ENCODE measurements at places on chromosomes 2 and 18.

GRCh38 chr2:171965661-171966060, 34.1 kb upstream of the METAP1D start:
- DNase-seq: no peak
- H3K36me3 ChIP-seq: peaks cover 25% of the 10 kb centered on the region
- H3K4me1 ChIP-seq: no peaks in the 10 kb centered on the region
- no peaks in the 10 kb centered on the region for H3K27me3 ChIP-seq
- H3K27ac ChIP-seq: no peak overlapping the region

DNA sequence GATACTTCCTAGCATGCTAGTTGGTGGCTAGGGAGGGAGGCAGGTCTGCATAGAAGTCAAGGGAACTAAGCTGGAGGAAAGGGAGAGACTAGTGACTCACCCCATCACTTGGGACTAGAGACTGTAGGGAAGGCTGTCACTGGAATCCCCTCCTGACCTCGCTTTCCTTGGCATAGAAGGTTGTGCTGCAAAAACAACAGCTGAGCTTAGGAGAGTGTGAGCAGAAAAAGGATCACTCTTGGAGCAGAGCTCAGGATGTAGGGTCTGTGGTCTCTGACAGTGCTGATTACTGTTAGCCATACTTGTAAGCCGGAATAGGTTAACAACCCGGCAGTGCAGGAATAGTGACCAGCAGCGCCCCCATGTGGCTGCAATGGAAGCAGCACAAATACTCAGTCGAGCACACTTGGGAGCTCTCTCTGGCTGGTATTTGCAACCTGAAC, 66.9 kb upstream of the SMAD2 start:
- no peak overlapping the region for H3K4me3 ChIP-seq
- no peak overlapping the region for H3K27ac ChIP-seq
- H3K27me3 ChIP-seq: no peaks in the 10 kb centered on the region
- peaks cover under 1% of the 10 kb centered on the region for H3K4me1 ChIP-seq
- no peaks in the 10 kb centered on the region for H3K36me3 ChIP-seq
- no peak for DNase-seq

- no peaks in the 10 kb centered on the region for H3K4me1 ChIP-seq
- no peak for DNase-seq
- H3K36me3 ChIP-seq: no peaks in the 10 kb centered on the region
- no peak overlapping the region for H3K27ac ChIP-seq
Observed at GRCh38 chr2:72000110-72000509, 147.6 kb downstream of the CYP26B1 start.

DNA sequence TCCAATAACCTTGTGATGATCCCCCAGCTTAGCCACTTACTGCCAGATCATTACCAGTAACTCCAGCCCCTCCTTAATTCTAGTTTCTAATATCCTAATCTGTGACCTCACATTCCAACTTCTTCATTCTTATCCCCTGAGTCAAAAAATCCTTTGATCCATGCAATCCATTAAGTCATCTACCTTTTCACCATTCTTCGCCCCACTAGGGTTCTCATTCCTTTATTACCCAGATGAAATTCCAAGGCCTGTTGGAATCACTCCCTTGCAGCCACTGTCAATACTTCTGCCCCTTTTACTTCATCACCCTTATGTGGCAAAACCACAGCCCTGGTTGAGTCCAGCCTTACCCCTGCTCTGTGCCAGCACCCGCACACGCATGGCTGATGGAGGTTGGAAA, 20.3 kb upstream of the IL36G start:
- H3K36me3 ChIP-seq: no peaks in the 10 kb centered on the region
- H3K27ac ChIP-seq: no peak overlapping the region
- peaks cover 16% of the 10 kb centered on the region for H3K4me1 ChIP-seq
- DNase-seq: peak; percentile 17
- H3K27me3 ChIP-seq: no peaks in the 10 kb centered on the region

- H3K27me3 ChIP-seq: no peaks in the 10 kb centered on the region
- H3K4me3 ChIP-seq: no peak overlapping the region
- no peak for DNase-seq
Observed at GRCh38 chr2:200587007-200587616, 1.3 kb downstream of the AOX1 start.

DNA sequence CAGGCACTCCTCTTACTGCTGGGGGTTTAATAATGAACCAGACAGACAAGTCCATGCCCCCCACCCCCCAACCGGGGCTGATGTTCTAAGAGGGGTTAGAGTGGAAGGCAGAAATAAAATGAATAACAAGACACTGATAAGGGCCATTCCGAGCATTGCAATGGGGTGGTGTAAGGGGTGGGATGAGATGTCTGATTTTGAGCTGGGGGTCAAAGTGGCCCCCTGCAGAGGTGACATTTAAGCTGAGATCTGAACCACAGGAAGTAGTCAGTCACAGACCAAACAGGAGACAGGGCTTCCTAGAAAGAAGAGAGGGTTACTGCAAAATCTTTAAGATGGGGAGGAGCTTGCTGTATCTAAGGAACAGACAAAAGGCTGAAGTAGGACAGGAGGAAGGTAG, 180.6 kb upstream of the SH3BP4 start:
- no peak for DNase-seq
- H3K27ac ChIP-seq: no peak overlapping the region
- no peak overlapping the region for H3K4me3 ChIP-seq
- peaks cover 20% of the 10 kb centered on the region for H3K4me1 ChIP-seq
- no peaks in the 10 kb centered on the region for H3K27me3 ChIP-seq
- H3K36me3 ChIP-seq: no peaks in the 10 kb centered on the region

- no peak overlapping the region for H3K27ac ChIP-seq
- H3K27me3 ChIP-seq: no peaks in the 10 kb centered on the region
- H3K36me3 ChIP-seq: no peaks in the 10 kb centered on the region
- H3K4me3 ChIP-seq: peak overlapping the region; percentile 72
- no peaks in the 10 kb centered on the region for H3K4me1 ChIP-seq
- peak; percentile 67 for DNase-seq
Observed at GRCh38 chr2:64228126-64228678, 84.0 kb upstream of the PELI1 start.

- no peak overlapping the region for H3K4me3 ChIP-seq
- DNase-seq: peak; percentile 71
- H3K27ac ChIP-seq: no peak overlapping the region
- peaks cover 28% of the 10 kb centered on the region for H3K4me1 ChIP-seq
Observed at GRCh38 chr2:20443276-20443920, 3.5 kb upstream of the RHOB start.

DNA sequence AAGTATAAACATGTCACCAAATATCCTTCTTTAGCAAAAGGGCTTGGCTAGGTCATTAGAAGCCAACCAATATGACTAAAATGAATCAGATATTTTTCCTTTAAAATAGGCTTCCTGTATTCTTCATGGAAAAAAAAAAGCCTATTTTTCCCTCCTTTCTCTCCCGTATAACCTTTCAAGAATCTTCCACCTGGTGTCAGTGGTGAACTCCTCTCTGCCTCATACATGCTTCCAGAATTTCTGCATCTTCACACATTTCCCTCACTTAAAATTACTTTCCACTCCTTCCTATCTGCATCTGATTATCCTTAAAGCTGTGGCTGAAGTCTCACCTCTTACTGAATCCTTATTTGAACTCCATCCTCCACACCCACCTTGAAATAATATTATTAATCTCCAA, 116.9 kb upstream of the FANCL start:
- no peaks in the 10 kb centered on the region for H3K27me3 ChIP-seq
- H3K4me1 ChIP-seq: no peaks in the 10 kb centered on the region
- no peak for DNase-seq
- H3K36me3 ChIP-seq: no peaks in the 10 kb centered on the region
- no peak overlapping the region for H3K27ac ChIP-seq

DNA sequence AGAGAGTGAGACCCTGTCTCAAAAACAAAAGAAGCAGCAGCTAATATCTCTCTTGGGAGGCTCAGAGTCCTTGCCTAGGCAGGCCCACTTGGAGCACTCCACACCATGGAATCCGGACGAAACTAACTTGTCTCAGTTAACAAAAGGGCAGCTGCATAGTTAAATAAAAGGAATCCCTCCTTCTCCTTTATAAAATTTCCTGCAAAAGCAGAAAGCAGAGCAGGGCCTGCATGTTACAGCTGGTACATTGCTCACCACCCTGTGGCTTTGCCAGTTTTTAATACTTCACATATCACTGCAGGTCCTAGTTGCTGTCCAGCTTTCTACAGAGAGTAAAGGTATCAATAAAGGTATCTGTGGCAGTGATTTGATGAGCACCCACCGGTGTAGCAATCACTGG, 93.6 kb downstream of the ASAP2 start:
- no peaks in the 10 kb centered on the region for H3K27me3 ChIP-seq
- no peak overlapping the region for H3K4me3 ChIP-seq
- no peak overlapping the region for H3K27ac ChIP-seq
- peaks cover 17% of the 10 kb centered on the region for H3K36me3 ChIP-seq
- no peaks in the 10 kb centered on the region for H3K4me1 ChIP-seq

GRCh38 chr2:64225491-64225890, 81.3 kb upstream of the PELI1 start:
- H3K4me1 ChIP-seq: no peaks in the 10 kb centered on the region
- H3K27ac ChIP-seq: no peak overlapping the region
- H3K4me3 ChIP-seq: no peak overlapping the region
- peak; percentile 55 for DNase-seq
- no peaks in the 10 kb centered on the region for H3K36me3 ChIP-seq

GRCh38 chr2:175001566-175001965, 3.6 kb downstream of the CHN1 start:
- no peak overlapping the region for H3K27ac ChIP-seq
- no peaks in the 10 kb centered on the region for H3K36me3 ChIP-seq
- no peak for DNase-seq
- H3K4me1 ChIP-seq: peaks cover 16% of the 10 kb centered on the region
- H3K27me3 ChIP-seq: peaks cover 3% of the 10 kb centered on the region

DNA sequence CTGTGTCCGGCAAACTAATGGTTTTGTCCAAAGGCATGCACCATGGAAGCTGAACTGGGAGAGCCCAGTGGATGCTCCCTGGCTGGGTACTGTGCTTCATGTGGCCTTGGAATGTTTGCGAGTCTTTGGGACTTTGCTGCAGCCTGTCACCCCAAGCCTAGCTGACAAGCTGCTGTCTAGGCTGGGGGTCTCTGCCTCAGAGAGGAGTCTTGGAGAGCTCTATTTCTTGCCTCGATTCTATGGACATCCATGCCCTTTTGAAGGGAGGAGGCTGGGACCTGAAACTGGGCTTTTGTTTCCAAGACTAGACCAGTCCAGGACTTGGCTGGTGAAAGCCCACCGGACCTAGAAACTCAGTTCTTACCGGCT, 1.7 kb downstream of the MARS2 start:
- peak overlapping the region; percentile 91 for H3K4me3 ChIP-seq
- H3K36me3 ChIP-seq: peaks cover 12% of the 10 kb centered on the region
- no peaks in the 10 kb centered on the region for H3K27me3 ChIP-seq
- no peak for DNase-seq
- H3K4me1 ChIP-seq: peaks cover 14% of the 10 kb centered on the region

- no peaks in the 10 kb centered on the region for H3K27me3 ChIP-seq
- H3K4me3 ChIP-seq: no peak overlapping the region
- H3K27ac ChIP-seq: no peak overlapping the region
- peaks cover 3% of the 10 kb centered on the region for H3K4me1 ChIP-seq
- H3K36me3 ChIP-seq: no peaks in the 10 kb centered on the region
- DNase-seq: no peak
Observed at GRCh38 chr2:134906726-134907125, 11.9 kb upstream of the CCNT2 start.

DNA sequence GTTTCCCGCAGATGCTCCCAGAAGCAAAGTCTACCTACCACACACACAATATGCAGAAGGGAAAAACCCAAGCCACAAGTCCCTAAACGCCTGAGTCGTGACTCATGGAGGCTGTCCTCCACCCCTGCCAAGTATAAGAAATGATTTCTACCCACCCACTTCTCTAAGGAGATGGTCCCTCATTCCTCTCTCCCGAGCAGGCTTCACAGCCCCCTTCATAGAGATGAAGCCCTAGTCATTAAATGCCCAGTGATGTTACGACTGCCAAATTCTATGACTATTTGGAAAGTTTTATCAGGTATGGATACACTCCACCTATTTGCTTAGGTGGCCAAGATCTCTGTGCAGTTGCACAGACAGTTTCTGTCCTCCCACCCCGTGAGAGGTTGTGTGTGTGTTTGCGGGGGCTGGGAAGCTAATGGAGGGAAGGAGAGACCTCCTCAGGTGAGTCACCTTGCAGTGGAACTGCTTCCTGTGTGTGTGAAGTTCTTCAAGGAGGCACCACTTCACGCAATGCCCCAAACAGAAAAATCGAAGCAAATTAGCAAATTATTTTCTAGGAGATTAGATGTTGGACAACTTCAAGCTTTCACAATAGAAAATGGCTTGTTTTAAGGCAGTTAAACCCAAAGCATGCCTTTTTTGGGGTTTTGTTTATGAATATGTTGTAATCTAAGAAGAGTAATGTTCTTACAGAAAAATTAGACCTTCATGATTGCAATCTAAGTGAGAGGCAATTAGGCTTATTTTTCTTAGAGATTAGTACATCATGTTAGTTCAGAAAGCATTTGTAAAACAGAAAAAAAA, 175.2 kb downstream of the TGIF1 start:
- no peaks in the 10 kb centered on the region for H3K27me3 ChIP-seq
- H3K4me1 ChIP-seq: peaks cover 50% of the 10 kb centered on the region
- peak overlapping the region; percentile 98 for H3K27ac ChIP-seq
- DNase-seq: peak; percentile 95
- H3K4me3 ChIP-seq: peak overlapping the region; percentile 53
- no peaks in the 10 kb centered on the region for H3K36me3 ChIP-seq

DNA sequence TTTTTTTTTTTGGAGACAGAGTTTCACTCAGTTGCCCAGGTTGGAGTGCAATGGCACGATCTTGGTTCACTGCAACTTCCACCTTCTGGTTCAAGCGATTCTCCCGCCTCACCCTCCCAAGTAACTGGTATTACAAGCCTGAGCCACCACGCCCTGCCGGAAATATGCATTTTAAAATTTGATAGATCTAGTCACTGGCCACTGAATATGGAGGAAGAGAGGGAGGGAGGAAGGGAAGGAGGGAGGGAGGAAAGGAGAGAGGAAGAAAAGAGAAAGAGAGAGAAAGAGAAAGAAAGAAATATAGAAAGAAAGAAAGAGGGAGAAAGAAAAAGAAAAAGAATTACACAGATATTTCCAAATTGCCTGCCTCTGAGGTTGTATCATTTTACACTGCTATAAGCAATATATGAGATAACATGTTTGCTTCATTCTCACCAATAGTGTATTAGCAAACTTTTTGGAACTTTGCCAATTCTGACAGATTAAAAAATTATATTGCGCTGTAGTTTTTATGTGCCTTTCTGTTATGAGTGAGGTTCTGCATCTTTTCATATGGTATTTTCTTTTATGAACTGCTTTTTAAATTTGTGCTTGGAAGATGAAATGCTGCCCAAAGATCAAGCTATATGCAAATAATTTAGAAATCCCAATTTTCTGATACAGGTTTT, 161.2 kb upstream of the MAP3K20 start:
- H3K4me3 ChIP-seq: no peak overlapping the region
- no peaks in the 10 kb centered on the region for H3K4me1 ChIP-seq
- H3K27ac ChIP-seq: no peak overlapping the region

- H3K4me1 ChIP-seq: peaks cover 17% of the 10 kb centered on the region
- no peak overlapping the region for H3K4me3 ChIP-seq
- no peak overlapping the region for H3K27ac ChIP-seq
- no peaks in the 10 kb centered on the region for H3K27me3 ChIP-seq
Observed at GRCh38 chr2:12180031-12180430, 433.6 kb downstream of the LPIN1 start.

GRCh38 chr2:217316743-217317142, 456.9 kb upstream of the TNP1 start:
- no peaks in the 10 kb centered on the region for H3K27me3 ChIP-seq
- H3K27ac ChIP-seq: no peak overlapping the region
- H3K4me1 ChIP-seq: no peaks in the 10 kb centered on the region
- peak; percentile 34 for DNase-seq
- H3K36me3 ChIP-seq: no peaks in the 10 kb centered on the region
- no peak overlapping the region for H3K4me3 ChIP-seq
